Muscle of leg (tissue), 16 donors: ENCODE measurements at places on chromosomes 5 and 9. TPM values are rescaled to one million over a fixed set of nuclear protein-coding genes. Genes with fewer than 3 reads are reported as not detected.

Gene GPR21
- 0.66 TPM for total RNA-seq

Gene GRM6
- total RNA-seq = not detected

Gene MYOZ3
- total RNA-seq = 7.7 TPM

Gene LCN15
- not detected for total RNA-seq

Gene IL5
- not detected for total RNA-seq

Gene INSYN2B
- total RNA-seq = 0.04 TPM

Gene NRG2
- total RNA-seq = 2.0 TPM

Gene CARTPT
- not detected for total RNA-seq

Gene FREM1
- 23.2 TPM for total RNA-seq

Gene ZNF483
- 3.1 TPM for total RNA-seq

Gene AHRR
- 2.8 TPM for total RNA-seq

Gene C5orf34
- total RNA-seq = 4.5 TPM

GRCh38 chr9:85884256-85884655, 56.7 kb upstream of the NAA35 start:
- DNase-seq = no peak

- DNase-seq = no peak
These were observed 160.3 kb downstream of the WDR70 start for GRCh38 chr5:37539459-37539858.

DNA sequence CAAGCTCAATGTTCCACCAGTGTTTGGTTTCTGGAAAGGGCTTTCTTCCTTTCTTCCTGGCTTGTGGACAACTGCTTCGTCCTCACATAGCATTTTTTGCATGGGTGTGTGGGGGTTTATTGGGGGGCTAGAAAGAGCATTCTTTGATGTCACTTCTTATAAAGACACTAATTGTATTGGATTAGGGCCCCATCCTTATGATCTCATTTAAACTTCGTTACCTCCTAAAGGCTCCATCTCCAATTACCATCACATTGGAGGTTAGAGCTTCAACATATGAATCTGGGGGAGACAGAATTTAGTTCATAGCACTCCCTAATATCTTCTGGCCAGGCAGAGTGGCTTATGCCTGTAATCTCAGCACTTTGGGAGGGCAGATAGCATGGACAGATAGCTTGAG, 6.1 kb upstream of the MACROH2A1 start:
- no peak for DNase-seq

GRCh38 chr5:159478950-159479349, 148.7 kb upstream of the IL12B start:
- no peak for DNase-seq

DNA sequence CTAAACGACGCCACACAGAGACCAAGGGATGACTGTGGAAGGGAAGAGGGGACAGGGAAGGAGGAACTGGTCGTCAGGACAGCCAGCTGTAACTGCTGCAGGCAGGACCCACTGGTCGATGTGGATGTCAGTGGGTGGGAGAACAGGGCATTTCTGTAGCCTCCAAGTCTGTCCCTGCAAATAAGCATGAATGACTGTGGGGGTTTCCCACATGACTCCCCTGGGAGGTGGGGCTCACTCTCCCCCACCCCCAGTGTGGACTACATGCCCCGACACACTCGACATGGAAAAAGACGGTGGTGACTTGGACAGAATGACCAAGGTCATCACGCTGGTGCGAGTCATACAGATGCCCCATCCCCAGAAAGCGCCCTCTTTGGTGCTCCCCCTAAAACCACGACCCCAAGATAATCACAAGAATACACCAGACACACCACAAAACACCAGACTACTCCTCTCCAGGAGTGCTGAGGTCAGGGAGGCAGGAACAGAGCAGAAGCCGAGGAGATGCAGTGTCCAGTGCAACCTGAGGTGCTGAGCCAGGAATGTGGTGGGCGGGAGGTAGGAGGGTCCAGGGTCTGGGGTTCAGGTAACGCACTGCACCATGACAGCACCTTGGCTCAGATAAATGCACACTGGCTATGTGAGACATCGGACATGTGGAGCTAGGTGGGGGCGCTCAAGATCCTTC, 64.9 kb downstream of the SECISBP2 start:
- no peak for DNase-seq

DNA sequence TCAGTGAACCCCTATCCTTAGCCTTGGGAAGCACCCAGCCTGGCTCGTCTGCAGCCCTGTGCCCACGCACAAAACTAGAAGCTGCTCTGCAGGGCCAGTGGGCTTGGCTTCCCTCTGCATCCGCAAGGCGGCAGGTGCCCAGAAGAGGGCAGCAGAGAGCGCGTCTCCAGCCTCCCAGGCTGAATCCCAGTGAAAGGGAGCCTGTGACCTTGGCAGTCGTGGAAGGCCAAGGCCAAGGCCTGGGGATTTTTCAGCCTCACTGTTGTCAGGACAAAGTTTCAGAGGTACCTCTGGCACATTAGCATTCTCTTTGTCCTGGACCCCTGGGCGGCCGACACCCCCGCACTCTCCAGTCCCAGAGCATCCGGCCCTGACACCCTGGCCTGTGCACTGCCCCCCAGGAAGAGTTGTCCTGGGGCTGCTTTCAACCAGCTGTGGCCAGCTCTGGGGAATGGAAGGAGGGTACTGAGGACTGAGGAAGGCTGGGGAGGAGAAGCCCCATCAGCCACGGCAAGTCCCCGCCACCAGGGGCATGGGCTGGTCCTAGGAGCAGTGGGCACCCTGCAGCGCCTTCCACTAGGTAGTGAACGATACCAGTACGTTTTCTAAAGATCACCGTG, 63.6 kb upstream of the IL17B start:
- peak; percentile 79 for DNase-seq

DNA sequence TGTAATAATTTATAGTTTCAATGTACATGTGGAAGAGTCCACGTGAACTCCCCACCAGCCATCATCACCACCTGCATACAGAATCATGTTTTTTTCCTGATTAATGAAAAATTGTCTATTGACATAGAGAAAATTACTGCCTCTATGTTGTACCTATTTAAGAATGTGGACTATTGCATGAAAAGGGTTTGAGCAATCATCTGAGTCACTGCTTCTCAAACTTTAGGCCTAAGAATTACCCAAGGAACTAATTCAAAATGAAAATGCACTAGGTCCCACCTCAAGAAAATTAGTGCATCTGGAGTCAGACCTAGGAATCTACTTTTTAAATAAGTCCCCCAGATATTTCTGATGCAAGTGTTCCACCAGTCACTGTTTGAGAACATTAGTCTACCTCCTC, 709.3 kb downstream of the MAT2B start:
- no peak for DNase-seq

DNA sequence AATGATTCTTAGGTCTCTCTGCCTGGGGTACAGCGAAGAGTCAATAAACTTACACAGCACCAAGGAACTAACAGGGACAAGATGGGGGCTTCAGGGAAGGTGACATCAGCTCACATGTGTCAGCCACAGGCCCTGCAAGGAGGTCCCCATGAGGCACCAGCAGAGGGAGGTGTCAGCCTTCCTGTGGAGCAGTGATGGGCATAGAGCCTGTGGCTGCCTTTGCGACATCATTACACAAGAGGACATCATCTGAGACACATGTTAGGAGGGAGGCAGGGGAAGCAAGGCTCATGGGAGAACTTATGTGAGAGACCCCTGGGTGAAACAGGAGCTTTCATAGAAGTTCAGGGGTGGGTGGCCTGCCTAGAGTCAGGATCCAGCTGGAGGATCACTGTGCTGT, 389.6 kb downstream of the SEMA5A start:
- peak; percentile 33 for DNase-seq

- no peak for DNase-seq
These were observed 82.5 kb upstream of the CAST start for GRCh38 chr5:96579711-96580110.

GRCh38 chr5:78597974-78598371, 50.6 kb downstream of the LHFPL2 start:
- DNase-seq = no peak

DNA sequence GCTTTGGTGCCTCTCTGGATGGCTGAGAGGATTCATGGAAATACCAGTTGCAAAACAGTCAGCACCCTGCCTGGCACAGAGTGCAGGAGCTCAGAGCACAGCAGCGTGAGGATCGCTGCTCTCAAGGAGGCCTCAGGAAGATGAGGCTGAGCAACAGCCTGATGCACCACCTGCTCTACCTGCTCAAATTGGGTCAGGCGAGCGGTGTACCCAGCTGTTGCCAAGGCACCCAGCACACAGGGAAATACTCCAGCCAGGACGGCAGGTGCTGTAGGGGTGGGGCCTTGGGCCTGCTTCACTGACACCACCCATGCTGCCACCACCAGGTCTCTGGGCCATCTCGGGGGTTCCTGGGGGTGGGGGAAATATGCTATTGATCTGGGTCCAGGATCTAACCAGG, 4.3 kb downstream of the EEIG1 start:
- peak; percentile 14 for DNase-seq

- no peak for DNase-seq
These were observed 165.5 kb downstream of the CD180 start for GRCh38 chr5:67031057-67031443.

GRCh38 chr5:13278811-13279210, 665.7 kb downstream of the DNAH5 start:
- no peak for DNase-seq

DNA sequence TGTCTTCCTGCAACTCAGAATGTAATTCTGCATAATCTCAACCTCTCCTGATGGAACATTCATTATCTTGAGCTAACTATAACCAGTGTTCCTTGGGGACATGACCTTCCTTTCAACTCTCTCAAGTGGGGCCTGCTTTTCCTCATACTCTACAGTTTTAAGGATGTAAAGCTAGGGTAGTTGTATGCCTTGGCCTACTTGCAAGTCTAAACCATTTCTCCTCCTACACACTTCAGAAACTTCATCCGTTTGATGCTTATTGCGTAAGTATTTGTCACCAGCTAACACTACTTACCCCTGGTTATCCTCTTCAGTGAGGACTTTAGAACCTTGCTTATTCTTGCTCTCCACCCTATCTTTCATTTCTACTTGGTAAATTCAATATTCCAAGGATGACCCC, 548.9 kb downstream of the HINT1 start:
- peak; percentile 17 for DNase-seq

DNA sequence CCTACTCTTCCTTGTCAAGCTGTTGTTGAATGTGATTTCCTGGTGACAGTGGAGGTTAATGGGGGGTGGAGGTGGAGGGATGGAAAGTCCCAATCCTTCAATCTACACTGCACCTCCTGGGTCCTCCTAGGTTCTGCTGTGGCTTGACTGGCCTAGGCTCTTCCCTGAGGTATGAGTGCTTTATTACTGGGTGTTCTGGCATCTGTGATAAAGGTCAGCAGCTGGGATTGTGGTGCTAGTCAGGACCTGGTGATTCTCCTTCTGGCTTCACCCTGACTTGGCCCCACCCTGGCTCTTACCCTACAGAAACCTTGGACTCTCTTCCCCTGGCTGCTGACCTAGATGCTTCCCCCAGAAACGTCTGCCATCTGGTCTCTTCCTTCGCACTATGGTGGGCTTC, 194.3 kb downstream of the ARHGEF28 start:
- DNase-seq = no peak

DNA sequence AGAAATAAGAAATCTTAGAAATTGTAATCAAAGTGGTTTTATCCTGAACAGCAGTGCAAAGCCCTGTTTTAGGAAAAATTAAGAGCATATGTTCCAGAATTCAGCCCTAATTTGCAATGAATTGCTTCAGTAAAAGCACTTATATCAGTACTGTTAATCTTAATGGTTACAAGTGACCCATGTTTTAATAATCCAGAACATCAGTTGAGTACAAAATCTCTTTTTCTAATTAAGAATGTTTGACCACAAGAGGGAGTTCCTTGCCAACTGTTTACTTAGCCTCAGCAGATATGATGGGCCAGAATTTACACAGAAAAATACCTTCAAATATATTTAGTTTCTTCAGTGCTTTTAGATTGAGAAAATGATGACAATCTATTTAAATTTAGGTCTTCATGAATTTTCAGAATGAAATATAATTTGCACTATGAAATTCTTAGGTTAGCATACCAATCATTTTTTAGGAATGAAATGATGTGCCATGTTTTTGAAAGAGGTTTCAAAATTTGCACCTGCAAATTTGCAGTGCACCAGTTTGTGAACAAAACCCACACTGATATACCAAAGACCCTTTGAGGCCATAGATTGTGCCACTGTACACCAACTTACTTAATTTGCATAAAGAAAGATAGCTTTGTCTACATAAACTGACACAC, 926.3 kb upstream of the ARRDC3 start:
- peak; percentile 72 for DNase-seq

- DNase-seq = no peak
These were observed 146.2 kb upstream of the PLCXD3 start for GRCh38 chr5:41656597-41656996.

- DNase-seq = no peak
These were observed 72.1 kb downstream of the ABCA1 start for GRCh38 chr9:104855807-104856206.

DNA sequence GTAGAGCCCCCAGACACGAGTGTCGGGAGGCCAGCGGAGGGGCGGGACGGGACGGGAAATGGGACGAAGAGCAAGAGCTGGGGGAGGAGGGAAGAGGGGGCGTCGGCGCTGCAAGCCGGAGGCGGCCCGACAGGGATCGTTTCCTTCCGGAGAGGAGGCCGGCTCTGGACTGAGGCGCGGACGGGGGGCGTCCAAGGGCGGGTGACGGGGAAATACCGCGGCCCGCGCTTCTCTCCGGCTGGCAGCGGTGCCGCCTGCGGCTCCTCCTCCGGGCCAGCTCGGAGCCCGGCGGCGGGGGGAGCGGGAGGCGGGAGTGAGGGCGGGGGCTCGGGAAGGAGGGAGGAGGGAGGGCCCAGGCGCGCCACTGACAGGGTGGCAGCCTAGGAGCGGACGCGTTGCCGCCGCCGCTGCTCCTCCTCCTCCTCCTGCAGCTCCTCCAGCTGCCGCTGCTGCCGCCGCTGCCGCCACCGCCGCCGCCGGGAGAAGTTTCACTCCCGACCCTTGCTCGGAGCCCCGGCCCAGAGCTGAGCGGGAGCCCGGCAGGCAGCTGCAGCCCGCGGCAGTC, at the start of gene CHSY3:
CHSY3 (plus strand) TSS at position 364 of the 565 bp plus-strand sequence.
- DNase-seq = peak; percentile 93

- DNase-seq = no peak
These were observed 32.7 kb downstream of the PCDHAC2 start for GRCh38 chr5:140998921-140999410.

DNA sequence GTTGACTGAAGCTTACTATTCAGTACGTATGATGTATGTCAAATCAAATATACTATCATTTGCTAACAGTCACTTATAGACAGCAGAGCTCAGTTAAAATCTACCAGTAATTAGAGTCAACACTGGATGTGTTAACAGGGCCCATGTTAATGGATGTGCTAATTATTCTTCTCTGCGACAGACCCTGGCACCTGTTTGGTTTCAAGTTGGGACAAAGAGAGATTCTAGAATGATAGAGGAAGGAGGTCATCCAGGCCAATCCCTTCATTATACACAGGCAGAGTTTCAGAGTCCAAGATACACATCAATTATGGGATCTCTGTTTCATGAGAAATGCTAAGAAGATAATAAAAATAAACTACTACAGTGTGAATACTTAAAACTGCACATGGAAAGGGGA, 615.0 kb downstream of the ZNF608 start:
- DNase-seq = no peak

GRCh38 chr9:89414670-89415324, 83.1 kb downstream of the SEMA4D start:
- no peak for DNase-seq

GRCh38 chr9:133126697-133127339, 5.8 kb upstream of the RALGDS start:
- DNase-seq = no peak
